ENCODE measurements at places on chromosomes 5 and 9.

DNA sequence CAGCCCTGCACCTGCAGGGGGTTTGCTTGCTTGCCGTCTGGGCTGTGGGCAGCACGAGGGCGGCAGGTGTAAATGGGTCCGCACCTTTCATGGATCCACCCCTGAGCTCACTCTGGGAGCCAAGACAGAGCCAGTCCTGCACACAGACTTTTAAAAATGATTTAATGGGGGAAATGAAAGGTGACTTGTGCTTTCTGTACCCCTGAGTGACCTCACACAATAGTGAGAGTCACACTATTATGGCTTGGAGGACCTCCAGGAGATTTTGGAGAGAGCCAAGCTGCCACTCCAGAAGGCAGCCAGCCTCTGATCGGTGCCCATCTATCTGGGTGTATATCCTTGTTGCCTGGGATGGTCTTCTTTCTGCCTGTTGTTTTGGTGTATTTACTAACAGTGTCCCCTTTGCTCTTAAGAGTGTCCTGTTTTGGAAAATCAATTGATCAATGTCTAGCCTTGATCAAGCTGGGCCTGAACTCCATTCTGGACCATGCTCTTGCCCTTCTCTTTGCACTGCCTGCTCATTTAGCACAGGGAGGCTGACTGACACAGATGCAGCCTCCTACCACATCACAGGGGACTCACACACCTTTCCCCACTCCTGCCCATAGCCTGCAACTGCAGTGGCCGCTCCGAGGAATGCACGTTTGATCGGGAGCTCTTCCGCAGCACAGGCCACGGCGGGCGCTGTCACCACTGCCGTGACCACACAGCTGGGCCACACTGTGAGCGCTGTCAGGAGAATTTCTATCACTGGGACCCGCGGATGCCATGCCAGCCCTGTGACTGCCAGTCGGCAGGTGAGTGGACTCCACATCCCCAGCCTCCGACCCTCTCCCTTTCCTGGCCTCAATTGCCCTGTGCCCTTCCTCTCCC lies 29.5 kb downstream of the LAMC3 start:
- DNase-seq: no peak

- DNase-seq: no peak
Observed at GRCh38 chr5:142179776-142180387, 71.3 kb downstream of the NDFIP1 start.

- no peak for DNase-seq
Observed at GRCh38 chr9:86062845-86063693, 36.3 kb downstream of the GOLM1 start.

DNA sequence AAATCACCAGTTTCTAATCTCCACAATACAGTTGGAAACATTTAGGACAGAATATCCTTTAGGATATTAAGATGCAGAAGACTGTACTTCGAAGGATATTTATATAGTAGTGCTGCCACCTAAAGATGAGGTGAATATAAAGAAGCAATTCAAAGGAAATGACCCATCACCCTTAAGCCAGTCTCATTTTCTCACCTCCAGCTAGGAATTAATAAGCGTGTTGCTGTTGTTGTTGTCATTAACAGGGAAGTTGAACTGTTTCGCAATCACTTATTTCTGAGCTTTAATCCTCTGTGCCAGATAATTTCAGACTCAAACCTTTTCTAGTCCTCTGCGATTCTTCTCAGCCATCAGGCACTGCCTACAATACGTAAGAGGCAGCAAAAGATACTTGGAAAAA lies 7.8 kb upstream of the PURA start:
- DNase-seq: no peak

DNA sequence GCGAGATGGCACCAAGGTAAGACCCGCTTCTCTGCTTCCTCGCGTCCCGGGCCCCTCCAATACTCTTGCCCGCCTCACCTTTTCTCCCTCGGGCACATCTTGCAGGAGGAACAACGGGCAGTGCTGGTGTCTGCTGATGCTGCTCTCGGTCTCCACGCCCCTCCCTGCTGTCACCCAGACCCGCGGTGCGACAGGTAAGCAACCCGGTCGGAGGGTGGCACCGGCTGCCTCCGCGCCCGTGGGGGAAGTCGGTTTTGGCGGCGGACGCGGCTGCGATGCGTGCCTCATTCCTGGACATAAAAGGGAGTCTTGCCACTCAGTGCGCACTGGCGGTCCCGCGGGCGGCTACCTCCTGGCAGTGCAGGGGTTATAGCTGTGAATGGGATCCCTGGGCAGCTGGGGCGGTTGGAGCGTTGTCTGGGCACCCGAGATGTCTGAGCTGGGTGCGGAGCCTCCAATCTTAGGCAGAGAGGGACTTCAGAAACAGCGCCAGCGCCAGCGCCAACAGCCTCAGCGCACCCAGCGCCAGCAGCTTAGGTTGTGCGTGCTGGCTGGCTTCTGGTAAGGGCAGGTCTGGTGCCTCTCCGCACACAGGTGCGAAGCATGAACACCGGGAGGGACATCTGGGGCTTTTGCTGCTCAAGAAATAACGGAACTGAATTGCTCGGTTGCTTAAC lies 488 bp downstream of the COL15A1 start:
- no peak for DNase-seq

All from bone marrow (tissue), 2 donors.